CD4-positive, alpha-beta T cell treated with Interleukin-10 for 1 hour (primary cell): ENCODE measurements at places on chromosomes 11 and 22.

- DNase-seq: no peak
Measured at GRCh38 chr22:46075764-46076531, 74.4 kb upstream of the PPARA start.

DNA sequence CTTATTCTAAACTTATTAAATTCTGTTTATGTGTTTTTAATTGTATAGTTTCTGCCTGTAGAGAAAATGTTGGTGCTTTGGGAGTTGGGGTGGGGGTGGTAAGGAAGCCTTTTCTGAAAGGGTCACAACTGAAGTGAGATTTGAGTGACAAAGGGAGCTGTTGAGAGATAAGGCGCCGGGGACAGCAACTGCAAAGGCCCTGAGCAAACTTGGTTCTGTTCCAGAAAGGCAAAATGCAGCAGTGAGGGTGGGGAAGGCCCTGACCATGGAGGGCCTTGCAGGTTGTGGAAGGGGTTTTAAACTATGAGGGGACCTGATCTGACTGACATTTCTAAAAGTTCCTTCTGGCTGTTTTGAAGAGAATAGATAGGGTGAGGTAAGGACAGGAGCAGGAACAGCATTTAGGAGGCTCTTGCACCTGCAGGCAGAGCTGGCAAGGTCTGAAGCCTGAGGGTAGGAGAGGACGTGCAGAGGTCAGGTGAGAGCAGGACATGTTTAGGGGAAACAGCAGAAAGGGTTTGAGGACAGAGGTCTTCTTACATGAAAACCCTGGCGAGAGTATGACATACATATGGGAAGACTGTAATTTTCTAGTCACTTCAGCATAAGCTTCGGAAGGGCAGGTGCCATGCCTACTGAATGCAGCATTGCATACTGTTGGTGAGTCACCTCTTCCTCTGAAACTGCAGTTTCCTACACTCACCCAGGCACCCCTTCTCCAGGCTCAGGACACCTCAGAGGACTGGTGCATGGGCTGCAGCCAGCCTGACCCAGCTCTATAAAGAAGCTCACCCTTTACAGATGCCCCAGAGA is 190.7 kb downstream of the SNX19 start:
- DNase-seq: no peak

DNA sequence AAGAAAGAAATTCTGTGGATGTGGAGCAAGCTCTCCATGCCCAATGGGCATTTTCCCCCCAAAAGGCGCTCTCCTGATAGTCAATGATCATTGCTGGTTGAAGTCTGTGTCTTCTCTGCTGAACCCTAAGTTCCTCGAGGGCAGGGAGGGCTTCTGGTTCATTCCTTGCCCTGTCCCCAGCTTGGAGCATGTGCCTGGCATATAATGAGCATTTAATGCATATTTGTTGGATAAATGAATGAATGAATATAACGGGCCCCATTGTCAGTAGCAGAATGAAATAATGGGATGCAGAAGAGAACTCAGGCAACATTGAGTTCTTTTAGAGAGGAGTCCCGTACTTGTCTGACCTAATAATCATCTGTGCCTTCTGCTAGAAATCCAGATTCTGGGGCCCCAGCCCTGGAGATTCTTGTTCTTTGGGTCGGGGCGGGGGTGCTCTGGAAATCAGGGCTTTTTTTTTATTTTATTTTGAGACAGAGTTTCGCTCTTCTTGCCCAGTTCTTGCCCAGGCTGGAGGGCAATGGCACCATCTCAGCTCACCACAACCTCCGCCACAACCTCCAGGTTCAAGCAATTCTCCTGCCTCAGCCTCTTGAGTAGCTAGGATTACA is 64.4 kb downstream of the CD82 start:
- DNase-seq: no peak

DNA sequence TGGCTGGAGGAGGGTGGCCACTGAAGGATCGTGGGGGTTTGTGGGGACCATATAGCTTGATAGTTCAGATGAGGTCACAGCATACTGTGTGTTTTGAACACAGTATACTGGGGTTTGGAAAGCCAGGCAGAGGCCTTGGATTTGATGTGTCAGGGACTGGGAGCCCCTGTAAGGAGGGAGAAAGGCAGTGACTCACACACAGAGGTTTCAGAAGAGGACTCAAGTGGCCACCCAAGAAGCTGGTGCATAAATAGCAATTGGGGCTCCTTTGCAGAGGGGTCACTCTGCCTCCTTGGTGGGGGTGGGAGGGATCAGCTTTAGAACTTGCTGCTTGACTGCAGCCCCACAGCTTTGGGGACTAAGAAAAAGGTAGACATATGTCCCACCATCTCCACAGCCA is 39.3 kb downstream of the SLC5A1 start:
- DNase-seq: no peak

- peak; percentile 33 for DNase-seq
Measured at GRCh38 chr11:83159902-83160865, 3.3 kb downstream of the PCF11 start.

- no peak for DNase-seq
Measured at GRCh38 chr22:40392618-40393017, 22.2 kb downstream of the SGSM3 start.

GRCh38 chr11:121766991-121767390 is 314.2 kb upstream of the SORL1-AS1 start:
- no peak for DNase-seq
